ENCODE measurements at places on chromosomes 12 and 14.

DNA sequence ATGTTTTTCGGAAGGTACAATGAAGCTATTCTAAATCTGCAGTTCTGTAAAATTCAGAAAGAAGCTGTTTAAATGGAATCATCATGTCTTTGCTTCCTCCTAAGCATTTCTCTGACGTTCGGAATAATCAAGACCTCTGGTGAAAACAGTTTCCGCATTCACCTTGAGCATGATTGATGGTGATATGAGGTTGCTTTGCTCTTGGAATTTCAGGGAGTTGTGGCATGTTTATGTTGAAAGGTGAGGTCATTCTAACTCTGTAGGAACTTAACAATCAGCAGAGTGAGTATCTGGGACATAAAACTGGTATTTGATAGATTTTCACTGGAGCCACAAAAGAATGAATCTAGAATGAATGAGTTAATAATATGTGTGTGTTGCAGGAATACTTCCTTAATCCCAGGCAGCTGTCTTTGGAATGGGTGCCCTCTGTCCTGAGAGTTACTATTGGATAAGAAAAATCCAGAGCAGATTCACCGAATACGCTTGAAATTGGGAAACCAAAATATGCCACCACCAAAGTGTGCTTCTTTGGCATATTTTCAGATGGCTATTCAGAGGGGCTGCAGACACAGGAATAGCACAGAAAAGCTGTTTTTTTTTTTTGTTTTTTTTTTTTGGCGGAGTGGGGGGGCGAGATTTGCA, 599.1 kb downstream of the CCER1 start:
- DNase-seq: no peak

- DNase-seq: no peak
Observed at GRCh38 chr14:74645756-74646470, 33.9 kb upstream of the LTBP2 start.

DNA sequence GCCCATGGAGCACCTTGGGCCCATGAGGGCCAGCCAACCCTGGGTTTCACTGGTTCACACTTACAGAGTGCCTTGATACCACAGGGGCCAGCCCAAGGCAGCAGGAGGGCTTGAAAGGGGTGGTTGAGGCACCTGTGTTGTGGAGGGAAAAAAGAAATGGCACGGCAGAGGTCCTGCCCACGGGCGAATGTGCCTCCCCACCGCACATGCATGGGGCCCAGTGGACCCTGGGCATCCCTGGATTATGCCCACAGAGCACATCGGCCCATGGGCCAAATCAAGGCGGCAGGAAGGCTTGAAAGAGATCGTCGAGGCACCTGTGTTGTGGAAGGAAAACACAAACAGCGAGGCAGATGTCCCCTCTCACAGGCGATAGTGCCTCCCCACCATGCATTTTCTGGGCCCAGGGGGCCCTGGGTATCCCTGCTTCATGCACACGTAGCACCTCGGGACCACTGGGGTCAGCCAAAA, 378.1 kb downstream of the ALG10 start:
- no peak for DNase-seq

GRCh38 chr14:101876555-101876938, 87.8 kb upstream of the DYNC1H1 start:
- peak; percentile 11 for DNase-seq

DNA sequence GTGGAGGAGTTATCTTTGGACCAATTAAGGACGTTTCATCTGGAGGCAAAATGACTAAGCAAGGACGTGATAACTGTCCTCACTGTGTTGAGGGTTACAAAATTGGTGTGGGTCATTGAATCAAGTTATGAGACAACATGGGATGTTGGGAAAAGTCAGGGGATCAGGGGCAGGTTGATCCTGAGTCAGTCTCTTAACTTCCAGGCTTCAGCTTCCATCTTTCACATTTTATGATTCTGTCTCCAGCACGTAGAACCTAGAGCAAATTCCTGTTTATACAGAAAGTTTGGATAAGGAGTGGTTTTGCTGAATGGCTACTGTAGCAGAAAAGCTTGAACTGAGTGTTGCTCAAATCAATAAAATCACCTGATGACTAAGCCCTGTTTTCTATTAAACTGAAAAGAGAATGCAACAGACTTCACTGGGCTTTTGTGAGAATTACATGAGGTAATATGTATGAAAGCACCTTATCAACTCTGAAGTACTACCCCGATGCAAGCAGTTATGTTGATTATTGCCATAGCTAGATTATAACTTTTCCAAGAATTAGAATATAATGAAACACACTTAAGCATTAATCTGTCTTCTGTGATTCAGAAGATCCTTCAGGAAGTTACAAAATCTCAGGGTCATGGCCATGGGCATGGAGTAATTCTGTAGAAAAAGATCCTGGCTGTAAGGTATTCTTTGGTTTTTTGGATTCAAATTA, 184.8 kb downstream of the ETV6 start:
- DNase-seq: no peak

DNA sequence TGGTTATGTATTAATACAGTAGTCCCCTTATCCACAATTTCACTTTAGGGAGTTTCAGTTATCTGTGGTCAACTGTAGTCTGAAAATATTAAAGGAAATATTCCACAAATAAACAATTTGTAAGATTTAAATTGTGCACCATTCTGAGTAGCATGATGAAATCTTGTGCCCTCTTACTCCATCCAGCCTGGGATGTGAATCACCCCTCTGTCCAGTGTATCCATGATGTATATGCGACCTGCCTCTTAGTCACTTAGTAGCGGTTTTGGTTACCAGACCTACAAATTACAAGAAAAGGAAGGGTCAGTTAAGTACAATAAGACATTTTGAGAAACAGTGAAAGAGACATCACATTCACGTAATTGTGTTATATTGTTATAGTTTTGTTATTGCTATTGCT, 39.9 kb upstream of the MDGA2 start:
- no peak for DNase-seq

GRCh38 chr14:52391881-52392615, 77.9 kb downstream of the PTGER2 start:
- DNase-seq: peak; percentile 91

- DNase-seq: no peak
Observed at GRCh38 chr12:115609347-115609746, 668.1 kb downstream of the MED13L start.

- DNase-seq: no peak
Observed at GRCh38 chr12:69238589-69239351, 599 bp upstream of the CPSF6 start.

DNA sequence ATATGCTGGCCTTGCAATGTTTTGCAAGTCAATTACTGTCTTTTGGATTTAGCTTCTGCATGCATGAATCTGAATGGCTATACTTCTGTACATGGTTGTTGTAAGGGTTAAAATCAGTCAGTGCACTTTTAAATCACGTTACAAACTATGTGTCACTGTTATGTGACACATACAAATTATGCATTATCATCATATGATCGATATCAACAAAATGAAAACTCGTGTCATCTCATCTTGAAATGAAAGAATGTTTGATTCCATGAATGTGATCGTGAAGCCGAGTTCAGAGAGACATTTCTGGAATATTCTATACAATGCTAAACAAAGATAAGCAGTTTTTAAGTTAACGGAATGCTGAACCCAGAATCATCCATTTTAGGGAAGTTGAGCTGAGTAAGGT, 116.5 kb downstream of the HMGA2 start:
- DNase-seq: no peak
